OCI-M1 (cell line): ENCODE measurements at places on chromosomes 3 and 15.

GRCh38 chr15:81387621-81388435 is 13.8 kb upstream of the TMC3 start:
- DNase-seq: no peak

DNA sequence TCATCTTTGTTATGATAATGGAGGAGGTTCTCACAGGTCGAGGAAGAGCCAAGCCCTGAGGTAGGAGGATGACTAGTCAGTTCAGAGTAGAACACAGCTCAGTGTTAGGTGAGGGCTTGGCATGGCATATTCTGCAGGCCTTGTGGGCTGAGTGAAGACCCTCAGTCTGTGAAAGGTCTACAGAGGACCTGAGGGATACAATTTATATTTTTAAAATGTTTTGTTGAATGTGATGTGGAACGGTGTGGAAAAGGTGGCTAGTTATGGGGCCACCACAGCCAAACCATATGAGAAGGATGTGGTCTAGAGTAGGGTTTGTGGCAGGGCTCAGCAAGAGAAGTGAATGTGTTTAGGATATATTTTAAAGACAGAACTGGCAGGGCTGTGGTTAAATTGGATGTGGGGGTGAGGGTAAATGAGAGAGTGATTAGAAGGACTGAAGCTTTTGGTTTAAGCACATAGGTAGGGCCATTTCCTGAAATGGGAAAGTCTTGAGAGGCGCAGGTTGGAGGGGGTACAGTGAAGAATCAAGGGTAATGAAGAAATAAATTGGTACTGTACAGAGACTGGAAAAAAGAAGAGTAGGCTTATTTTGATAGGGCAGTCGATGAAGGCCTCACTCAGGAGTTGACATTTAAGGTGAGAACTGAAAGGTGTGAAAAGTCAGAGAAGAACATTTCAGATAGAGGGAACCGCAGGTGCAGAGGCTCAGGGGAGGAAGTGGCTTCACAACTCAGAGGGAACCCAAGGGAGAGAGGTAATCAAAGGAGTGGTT is 60.5 kb downstream of the SPTSSB start:
- no peak for DNase-seq

DNA sequence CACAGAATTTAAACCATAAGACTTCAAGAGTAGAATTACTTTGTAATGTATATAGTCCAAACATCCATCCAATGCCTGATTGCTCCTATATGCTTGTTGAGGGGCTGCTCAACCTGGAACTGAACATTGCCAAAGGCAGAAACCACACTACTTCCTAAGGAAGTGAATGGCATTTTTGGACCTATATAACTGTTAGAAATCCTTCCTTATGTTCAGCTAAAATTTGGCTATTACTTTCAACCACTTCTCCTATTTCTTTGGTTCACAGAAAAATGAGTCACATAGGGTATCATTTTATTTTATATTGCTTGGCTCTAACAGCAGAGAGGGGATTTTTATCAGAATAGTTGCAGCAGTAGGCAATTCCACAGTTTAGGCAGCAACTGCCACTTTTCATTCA is 342.1 kb downstream of the SLC9A9 start:
- DNase-seq: peak; percentile 39

DNA sequence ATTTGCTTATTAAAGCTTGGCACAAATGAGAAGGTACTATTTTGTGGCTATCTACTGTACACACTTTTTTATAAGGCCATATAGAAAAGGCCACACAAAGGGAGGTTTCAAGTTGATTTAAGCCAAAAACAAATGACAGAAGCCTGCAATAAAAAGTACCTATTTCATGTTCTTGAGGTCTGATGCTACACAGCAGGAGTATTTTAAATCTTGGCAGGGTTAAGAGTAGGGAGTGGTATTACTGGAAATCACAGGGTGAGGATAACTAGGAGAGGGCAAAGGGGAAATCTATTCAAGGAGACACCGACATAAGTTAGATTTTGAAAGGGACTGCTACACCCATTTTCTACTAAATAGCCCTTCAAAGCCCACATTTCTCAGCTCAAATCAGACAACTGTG is 146.2 kb downstream of the GREM1 start:
- DNase-seq: no peak

- DNase-seq: no peak
These were observed 554.8 kb downstream of the MFSD1 start for GRCh38 chr3:159356606-159357005.

DNA sequence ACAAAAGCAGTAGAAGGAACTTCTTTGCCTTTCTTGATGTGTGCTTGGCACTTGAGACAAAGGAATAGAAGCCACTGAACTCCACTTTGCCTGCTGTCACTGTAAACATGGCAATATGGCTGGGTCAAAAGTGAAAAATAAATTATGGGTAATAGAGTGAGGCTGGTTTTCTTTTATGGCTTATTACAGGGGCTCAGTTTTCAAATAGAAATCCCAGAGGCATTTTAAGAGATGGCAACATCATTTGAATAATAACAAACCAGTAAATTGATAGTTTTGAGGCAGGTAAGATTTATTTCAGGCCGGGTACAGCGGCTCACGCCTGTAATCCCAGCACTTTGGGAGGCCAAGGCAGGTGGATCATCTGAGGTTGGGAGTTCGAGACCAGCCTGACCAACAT is 2.8 kb downstream of the C3orf52 start:
- DNase-seq: no peak

DNA sequence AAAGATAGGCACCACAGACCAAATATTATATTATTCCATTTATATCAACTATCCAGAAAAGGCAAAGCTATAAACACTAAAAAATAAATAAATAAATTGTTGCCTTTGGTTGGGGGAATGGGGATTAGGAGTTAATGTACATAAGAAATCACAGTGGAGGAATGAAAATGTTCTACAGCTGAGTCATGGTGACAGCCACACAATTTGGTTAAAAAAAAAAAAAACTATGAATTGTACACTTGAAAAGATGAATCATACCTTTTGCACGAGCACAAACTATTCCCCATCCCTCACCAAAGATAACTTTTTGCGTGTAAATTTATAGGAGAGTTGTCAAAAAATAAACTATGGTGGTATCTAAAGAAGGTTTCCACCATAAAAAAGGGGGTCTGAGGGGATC is 103.2 kb downstream of the TBC1D5 start:
- no peak for DNase-seq

- DNase-seq: no peak
These were observed 21.6 kb downstream of the ARHGAP31 start for GRCh38 chr3:119315600-119316312.

DNA sequence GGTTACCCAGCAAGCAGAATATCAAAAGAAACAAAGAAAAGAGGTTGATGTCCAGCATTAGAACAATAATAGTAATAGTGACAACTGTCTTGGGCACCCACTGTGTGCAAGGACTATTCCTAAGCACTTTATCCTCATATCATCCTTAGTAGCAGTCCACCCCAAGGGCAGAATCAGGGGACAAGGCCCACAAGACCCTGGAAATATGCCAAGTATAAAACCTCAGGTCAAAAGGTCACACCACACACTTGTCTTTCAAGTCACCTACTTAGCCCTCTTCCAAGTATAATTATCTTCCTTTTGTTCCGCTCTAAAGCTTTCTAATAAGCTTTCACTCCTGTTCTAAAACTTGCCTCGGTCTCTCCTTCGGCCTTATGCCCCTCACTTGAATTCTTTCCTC is 124.0 kb upstream of the STT3B start:
- DNase-seq: peak; percentile 8
